ENCODE measurements at places on chromosomes 1 and 21. TPM values are rescaled to one million over a fixed set of nuclear protein-coding genes. Genes with fewer than 3 reads are reported as not detected.

FCER1A gene
- not detected for total RNA-seq

ORC1 gene
- total RNA-seq, result 23.7 TPM

IRF6 gene
- total RNA-seq, result 0.21 TPM

LAMTOR2 gene
- total RNA-seq, result 146 TPM

AKNAD1 gene
- 1.5 TPM for total RNA-seq

SPATA1 gene
- 0.71 TPM for total RNA-seq

MIXL1 gene
- not detected for total RNA-seq

S100A8 gene
- not detected for total RNA-seq

TMEM82 gene
- total RNA-seq, result 0.05 TPM
